Cardiac atrium fibroblast (primary cell): ENCODE measurements at places on chromosomes 12 and 14. TPM values are rescaled to one million over a fixed set of nuclear protein-coding genes. Genes with fewer than 3 reads are reported as not detected.

ENDOU gene
- total RNA-seq = 0.18 TPM in 1 of 2 replicates, not detected in the other

LBHD2 gene
- total RNA-seq = not detected in 2 replicates

GUCY2C gene
- not detected in 2 replicates for total RNA-seq

NANOG gene
- total RNA-seq = not detected in 2 replicates

PTGER2 gene
- total RNA-seq = 1.6 and 1.8 TPM in 2 replicates

C1R gene
- total RNA-seq = 266 and 542 TPM in 2 replicates

NUAK1 gene
- total RNA-seq = 11.4 and 11.8 TPM in 2 replicates

TRIAP1 gene
- 34.7 and 39.9 TPM in 2 replicates for total RNA-seq

NPAS3 gene
- 0.18 TPM in 1 of 2 replicates, not detected in the other for total RNA-seq

DAAM1 gene
- total RNA-seq = 19.4 and 48.4 TPM in 2 replicates
